HS-5 (cell line): ENCODE measurements at places on chromosomes 12 and 14.

DNA sequence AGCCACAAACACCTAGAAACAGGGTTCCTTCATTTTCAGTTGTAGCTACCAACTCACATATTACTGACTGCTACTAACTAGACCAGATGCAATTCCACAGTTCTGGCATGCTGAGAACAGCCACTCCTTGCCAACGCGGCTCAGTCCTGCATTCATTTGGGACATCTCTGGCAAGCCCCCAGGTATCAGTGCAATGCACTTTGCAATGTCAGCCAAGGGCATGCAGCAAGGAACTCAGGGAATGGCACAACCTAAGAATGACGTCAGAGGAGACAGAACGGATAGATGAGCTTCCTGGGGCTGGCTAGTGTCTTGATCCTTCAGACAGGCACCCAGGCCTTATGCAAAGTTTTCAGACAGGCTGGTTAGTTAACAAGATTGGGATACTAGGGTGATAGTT, 29.6 kb downstream of the MAP3K9 start:
- no peak for DNase-seq

DNA sequence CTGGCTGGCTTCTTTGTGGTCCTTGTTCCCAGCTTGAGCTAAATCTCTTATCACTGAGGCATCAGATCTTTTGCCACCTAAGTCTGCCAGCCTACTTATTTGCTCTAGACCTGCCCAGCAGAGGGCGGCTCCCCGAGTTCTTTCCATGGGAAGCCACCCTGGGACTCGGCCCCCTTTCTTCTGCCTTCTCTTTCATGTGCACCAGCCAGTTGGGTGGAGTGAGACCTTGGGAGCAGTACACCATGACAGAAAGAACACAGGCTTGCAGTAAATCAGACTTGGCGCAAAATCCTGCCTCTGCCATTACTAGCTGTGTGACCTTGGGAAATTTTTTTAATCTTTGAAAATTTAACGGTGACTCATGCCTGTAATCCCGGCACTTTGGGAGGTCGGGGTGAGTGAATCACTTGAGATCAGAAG, 7.4 kb downstream of the SMAGP start:
- no peak for DNase-seq

DNA sequence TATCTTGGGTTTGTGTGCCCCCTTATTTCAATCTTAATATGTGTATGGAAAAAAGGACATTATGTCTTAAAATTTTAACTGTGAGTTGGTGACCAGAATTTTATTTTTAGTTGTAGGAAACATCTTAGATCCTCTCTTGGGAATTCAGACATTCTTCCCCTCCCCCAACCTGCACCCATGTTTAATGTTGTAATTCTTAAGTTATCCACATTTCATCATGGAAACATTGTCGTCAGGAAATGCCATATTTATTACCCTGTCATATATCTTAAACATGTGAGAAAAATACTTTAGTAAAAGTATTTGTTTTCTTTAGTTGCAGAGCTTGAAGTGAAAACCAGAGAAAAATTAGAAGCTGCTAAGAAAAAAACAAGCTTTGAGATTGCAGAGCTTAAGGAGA, 30.3 kb downstream of the YEATS4 start:
- DNase-seq, result no peak

GRCh38 chr12:41436076-41436475, 248.0 kb downstream of the PDZRN4 start:
- DNase-seq, result no peak

- no peak for DNase-seq
Measured at GRCh38 chr12:108792361-108793292, 61.3 kb upstream of the CORO1C start.

GRCh38 chr12:12069821-12070548, 754 bp upstream of the BCL2L14 start:
- no peak for DNase-seq

- DNase-seq, result no peak
Measured at GRCh38 chr12:126156806-126157574, 1091.8 kb downstream of the AACS start.

DNA sequence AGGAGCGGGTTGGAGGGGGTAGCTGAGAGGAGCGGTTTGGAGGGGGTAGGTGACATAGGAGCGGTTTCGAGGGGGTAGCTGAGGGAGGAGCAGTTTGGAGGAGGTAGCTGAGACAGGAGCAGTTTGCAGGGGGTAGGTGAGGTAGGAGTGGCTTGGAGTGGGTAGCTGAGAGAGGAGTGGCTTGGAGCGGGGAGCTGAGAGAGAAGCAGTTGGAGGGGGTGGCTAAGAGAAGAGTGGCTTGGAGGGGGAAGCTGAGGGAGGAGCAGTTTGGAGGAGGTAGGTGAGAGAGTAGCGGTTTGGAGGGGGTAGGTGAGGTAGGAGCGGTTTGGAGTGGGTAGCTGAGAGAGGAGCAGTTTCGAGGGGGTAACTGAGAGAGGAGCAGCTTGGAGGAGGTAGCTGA, 152.1 kb downstream of the GLT1D1 start:
- no peak for DNase-seq

- no peak for DNase-seq
Measured at GRCh38 chr14:79328863-79329262, 882.4 kb downstream of the DIO2 start.

- no peak for DNase-seq
Measured at GRCh38 chr12:6606331-6607131, 648 bp downstream of the CHD4 start.

DNA sequence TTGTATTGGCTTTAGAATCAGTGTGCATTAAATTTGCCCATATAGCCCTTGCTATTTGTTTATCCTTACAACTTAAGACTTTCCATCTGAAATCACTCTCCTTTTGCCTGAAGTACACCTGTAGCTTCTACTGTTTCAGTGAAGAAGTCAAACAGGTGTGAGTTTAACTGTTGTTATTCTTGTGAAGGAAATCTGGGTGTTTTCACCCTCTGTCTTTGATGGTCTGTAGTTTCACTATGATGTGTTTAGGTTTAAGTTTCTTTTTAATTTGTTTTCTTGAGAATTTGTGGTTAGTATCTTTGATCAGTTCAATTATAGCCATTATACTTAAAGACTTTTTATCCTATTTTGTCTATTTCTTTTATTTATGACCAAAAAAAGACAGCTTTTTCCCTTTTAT, 68.9 kb upstream of the BBS10 start:
- no peak for DNase-seq

GRCh38 chr14:77805706-77806105, 5.8 kb downstream of the ADCK1 start:
- no peak for DNase-seq

DNA sequence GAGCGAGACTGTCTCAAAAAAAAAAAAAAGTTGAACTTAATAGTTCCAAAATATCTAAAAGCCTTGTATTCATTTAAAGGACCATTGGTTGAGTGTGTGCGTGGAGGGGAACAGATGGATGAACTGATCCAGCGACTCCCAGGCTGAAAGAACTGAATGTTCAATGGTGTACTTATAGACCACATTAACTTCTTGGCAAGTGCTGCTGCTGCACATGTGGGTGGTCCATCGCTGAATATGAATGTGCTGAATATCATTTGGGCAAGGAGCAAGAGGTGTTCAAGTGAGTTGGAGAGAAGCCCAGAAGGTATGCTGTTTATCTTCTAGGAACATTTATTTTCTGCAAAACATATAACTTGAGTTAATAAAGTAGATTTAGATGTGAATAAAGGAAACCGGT, 289.0 kb upstream of the RPL10L start:
- DNase-seq, result no peak

DNA sequence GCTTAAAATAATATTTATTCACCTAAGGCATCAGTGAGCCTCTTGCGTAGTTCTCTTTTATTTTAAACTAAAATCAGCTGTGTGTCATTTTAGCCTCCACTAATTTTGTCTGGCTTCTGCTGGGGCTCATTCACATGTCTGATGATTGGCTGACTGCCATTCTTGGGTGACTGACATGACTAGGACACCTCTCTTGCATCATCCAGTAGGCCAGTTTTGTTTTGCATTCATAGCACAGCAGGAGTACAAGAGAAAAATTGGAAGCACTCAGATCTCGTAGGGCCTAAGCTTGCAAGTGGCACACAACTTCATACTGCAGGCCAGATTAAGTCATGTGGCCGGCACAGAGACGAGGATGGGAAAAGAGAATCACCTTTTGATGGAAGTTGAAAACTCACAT, 1226.5 kb downstream of the GALC start:
- no peak for DNase-seq

GRCh38 chr14:33539918-33540357, 410.9 kb downstream of the EGLN3 start:
- no peak for DNase-seq

DNA sequence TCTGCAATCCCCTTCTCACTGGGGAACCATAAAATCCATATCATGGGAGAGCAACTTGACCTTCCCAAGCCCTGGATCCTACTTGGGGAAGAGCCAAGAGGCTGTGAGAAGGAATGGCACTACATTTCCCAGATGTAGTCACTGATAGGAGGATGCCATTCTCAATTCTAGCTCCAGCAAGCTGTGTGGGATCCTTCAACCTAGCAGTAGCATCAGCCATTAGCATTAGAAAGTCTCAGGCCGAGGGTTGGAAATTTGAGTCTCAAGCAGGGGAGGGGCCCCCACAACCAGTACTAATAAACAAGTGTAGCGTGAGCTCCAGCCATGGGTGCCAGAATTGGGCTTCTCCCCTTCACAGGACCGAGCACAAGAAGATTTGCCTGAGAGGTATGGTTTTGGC, 84.3 kb upstream of the NELL2 start:
- DNase-seq, result no peak

GRCh38 chr14:33529787-33530757, 420.8 kb downstream of the EGLN3 start:
- no peak for DNase-seq

DNA sequence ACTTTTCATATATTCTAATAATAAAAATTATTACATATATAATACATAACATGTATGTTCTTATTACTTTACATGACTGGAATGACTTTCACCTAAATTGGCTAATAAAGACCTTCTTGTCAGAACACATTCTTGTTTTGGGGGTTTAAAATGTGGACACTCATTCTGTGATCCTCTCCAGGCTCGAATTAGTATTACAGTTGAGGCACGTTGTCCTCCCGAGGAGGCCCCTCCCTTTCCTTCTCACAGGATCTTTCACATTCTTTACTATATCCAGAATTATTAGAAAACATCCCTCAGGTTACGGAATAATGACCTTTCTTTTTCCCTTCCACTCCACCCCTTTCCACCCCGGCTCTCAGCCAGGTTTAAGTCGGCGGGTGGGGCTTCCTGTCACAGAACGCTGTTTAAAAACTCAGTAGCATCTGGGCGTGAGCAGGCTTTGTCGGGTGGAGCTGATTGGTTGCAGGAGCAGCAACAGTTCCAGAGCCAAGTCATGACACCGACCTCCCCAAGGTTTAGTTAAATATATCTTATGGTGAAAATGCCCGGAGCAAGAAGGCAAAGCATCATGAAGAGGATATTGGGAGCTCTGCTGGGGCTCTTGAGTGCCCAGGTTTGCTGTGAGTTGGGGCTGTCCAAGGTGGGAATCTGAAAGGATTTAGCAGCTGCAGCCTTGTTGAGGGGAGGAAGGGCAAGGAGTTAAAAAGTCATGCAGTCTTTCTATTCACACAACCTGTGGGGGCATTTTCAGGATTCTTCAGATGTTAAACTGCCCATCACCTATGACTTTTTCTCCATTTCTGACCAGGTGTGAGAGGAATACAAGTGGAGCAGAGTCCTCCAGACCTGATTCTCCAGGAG, 396.7 kb upstream of the OR4E1 start:
- no peak for DNase-seq

- no peak for DNase-seq
Measured at GRCh38 chr12:131917711-131918306, 11.3 kb upstream of the PUS1 start.

DNA sequence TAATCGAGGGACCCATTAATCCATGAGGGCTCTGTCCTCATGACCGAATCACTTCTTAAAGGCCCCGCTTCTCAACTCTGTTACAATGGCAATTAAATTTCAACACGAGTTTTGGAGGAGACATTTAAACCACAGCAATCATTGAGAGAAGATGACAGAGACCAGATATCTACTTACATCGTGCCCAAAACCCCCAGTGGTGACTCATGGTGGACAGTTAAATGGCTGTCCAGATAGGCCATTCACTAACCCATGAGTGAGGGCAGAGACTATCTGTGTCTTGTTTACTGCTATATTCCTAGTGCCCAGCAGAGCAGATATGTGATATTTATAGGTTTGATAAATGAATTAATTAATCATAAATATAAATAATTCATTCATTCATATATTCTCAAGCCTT, 20.0 kb upstream of the FLVCR2 start:
- DNase-seq, result no peak

- no peak for DNase-seq
Measured at GRCh38 chr14:67908052-67908754, 88.6 kb downstream of the RAD51B start.

DNA sequence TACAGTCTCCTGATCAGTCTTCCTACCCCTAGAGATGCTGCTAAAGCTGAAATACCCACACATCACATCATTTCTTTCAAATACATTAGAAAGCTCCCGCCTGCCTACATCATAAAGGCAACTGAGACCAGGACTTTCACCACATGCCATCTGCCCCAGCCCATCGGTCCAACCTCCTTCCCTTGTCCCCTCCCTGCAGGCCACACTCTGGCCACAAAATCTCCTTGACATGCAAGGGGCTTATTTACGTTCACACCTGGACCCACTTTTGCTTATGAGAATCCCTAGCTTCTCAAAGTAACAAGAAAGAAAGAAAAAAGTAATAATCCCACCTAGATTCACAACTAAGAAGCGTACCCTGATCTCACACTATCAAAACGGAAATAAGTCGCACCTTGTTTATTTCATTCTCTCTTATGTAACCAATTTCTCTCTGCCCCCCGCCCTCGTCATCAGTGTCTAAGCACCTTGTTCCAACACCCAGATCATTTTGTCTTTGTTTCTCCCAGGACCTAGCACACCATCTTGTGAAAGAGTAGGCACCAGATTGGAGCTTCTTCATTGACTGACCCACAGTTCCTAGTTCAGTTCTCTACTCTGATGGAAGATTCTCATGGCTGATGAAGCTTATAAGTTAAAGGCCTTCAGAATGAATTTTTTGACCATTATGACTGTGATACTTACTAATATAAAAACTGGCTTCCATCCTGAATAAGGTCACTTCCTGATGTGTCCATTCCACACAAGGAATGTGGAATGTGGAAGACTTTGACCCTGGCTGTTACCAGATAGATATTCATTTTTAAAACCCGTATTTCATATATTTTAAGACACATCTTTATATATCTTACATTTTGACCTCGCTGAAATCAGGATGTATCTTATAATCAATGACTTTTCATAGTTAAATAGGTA, 7.7 kb downstream of the WSB2 start:
- DNase-seq, result no peak

GRCh38 chr12:103868215-103868614, 27.2 kb upstream of the NT5DC3 start:
- DNase-seq, result no peak
